ENCODE measurements at places on chromosomes 12 and 14.

- DNase-seq, result no peak
Measured at GRCh38 chr14:91953170-91953985, 5.9 kb upstream of the FBLN5 start.

DNA sequence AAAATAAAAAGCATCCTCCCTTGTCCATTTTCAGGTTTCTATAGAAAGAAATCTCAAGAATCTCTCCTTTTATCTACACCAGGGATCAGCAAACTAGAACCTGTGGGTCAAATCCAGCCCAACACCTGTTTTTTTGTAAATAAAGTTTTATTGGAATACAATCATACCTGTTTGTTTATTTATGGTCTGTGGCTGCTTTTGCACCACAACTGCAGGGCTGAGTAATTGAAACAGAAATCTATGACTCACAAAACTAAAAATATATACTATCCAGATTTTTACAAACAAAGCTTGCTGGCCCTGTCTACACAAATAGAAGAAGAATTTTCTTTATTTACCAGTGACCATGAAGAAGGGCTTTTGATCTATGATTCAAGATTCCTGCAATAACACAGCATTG, 95.1 kb upstream of the COCH start:
- no peak for DNase-seq

GRCh38 chr12:123031171-123031845, 50.8 kb downstream of the ARL6IP4 start:
- DNase-seq, result no peak

GRCh38 chr12:108349278-108349688, 10.2 kb upstream of the CMKLR1 start:
- no peak for DNase-seq

GRCh38 chr14:21987937-21988336, 314.3 kb upstream of the OR4E1 start:
- no peak for DNase-seq

DNA sequence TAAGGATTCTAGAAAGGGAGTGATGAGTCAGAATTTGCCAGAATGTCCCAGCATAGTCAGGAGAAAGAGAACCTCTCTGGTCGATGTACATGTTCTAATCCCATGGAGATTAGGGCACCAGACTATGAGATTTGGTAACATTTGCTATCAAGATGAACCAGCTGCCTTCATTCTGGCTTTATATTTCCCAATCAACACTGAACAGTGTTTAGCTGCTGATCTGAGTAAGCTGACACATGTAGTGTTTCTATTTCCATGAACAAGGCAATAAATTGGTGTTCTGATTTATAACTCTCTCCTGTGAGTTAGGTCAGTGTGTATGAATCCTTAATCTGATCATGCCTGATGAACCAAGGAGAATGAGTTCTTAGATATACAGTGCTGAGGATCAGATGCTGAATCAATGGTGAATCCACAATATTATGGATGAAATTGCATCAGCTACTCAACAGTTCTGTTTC, 158.0 kb upstream of the AMIGO2 start:
- no peak for DNase-seq

- DNase-seq, result no peak
Measured at GRCh38 chr12:29599381-29599780, 101.9 kb upstream of the OVCH1 start.

GRCh38 chr12:41274643-41275042, 86.5 kb downstream of the PDZRN4 start:
- no peak for DNase-seq

- no peak for DNase-seq
Measured at GRCh38 chr12:40287369-40287975, 62.7 kb downstream of the LRRK2 start.

All from activated B cell treated with CpG ODN at 0.5 μM for 24 hours (primary cell).